ENCODE measurements at places on chromosomes 2 and 18. TPM values are rescaled to one million over a fixed set of nuclear protein-coding genes. Genes with fewer than 3 reads are reported as not detected.

- no peaks in the 10 kb centered on the region for H3K36me3 ChIP-seq
- H3K27me3 ChIP-seq = no peaks in the 10 kb centered on the region
- no peak overlapping the region for H3K4me3 ChIP-seq
- DNase-seq = no peak
- no peak overlapping the region for H3K27ac ChIP-seq
These were observed 123.0 kb upstream of the FANCL start for GRCh38 chr2:58364098-58364497.

GRCh38 chr2:176691471-176691870 lies 422.2 kb downstream of the MTX2 start:
- no peaks in the 10 kb centered on the region for H3K4me1 ChIP-seq
- no peaks in the 10 kb centered on the region for H3K27me3 ChIP-seq
- DNase-seq = no peak
- no peak overlapping the region for H3K4me3 ChIP-seq

The CABYR gene
- total RNA-seq = 0.75 TPM

GRCh38 chr2:161486111-161486510 lies 70.0 kb downstream of the TBR1 start:
- DNase-seq = no peak
- no peaks in the 10 kb centered on the region for H3K27me3 ChIP-seq
- H3K4me1 ChIP-seq = no peaks in the 10 kb centered on the region
- no peak overlapping the region for H3K27ac ChIP-seq
- no peaks in the 10 kb centered on the region for H3K36me3 ChIP-seq

- H3K27ac ChIP-seq = no peak overlapping the region
- H3K4me3 ChIP-seq = no peak overlapping the region
- H3K36me3 ChIP-seq = no peaks in the 10 kb centered on the region
- peak; percentile 39 for DNase-seq
- H3K4me1 ChIP-seq = peaks cover 7% of the 10 kb centered on the region
- H3K27me3 ChIP-seq = no peaks in the 10 kb centered on the region
These were observed 56.1 kb downstream of the SF3B1 start for GRCh38 chr2:197378494-197379307.

The FIGN gene
- not detected for total RNA-seq

DNA sequence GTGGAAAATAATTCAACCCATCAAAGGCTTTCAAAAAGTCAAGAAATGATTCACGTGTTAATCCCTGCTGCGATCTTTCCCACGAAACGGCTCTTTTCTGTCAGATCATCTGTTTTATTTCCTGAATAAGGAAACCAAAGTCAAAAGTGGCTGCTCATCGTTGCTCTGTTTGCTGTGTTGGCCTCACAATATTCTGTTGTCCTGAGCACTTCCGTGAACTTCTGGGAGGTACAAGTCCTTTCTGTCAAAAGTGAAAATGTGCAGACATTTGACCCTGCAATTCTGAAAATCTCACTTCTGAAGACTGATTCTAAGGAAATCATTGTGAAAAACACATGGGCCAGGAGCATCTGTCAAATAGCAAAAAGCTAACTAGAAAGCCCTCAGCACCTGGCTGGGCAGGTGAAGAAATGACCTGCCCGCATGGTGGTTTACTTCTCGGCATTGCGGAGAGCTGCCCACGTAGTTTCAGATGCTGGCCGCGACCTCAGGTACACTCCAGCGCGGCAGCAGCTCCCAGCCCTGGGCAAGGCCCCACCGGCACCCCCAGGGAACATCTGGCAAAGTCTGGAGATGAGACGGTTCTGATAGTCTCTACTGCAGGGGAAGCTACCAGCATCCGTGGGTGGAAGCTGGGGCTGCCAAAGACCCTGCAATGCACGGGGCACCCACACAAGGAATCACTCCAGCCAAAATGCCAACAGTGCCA lies 31.9 kb upstream of the GPC1 start:
- H3K4me3 ChIP-seq = peak overlapping the region; percentile 30
- peaks cover 20% of the 10 kb centered on the region for H3K4me1 ChIP-seq
- no peak for DNase-seq
- no peaks in the 10 kb centered on the region for H3K36me3 ChIP-seq
- H3K27ac ChIP-seq = no peak overlapping the region

DNA sequence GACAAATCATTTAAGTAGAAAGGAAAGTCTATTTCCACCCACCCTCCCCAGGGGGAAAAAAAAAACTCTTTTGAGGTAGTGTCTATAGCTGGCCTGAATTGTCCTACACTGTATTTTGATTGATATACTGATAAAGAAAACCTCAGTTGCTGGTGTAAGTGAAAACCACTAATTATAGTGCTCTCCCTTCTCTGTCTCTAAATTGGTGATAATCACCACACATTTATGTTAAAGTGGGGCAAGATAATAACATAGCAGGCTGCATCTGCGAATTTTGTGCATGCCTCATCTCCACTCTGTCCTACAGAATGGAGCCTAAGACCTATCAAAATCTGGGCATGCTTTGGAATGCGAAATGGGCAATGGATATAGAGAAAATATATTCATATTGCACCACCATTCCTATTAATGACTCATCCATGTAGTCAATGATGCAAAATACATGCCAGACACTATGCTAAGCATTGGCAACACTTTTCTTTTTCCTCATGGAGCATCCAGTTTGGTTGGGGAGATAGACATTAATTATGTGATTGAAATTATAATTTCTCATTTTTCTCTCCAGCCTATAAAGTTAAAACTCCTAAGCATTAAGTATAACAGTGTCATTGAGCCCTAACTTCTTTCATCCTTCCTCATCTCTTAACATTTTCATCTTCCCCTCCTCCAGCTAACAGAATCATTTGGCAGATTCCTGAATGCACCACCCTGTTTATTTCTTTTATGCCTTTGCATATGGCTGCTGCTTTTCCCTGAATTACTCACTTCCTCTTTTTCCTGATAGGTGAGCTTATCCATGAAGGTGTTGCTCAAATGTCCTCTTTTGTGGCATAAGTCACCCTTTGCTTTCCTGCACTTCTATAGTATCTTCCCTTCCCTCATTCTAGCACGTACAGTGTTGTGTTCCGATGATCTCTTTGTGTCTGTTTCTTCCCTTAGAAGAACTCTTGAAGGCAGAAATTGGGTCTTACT lies 58.2 kb downstream of the SLC9A2 start:
- H3K27ac ChIP-seq = no peak overlapping the region
- H3K4me1 ChIP-seq = no peaks in the 10 kb centered on the region
- no peak for DNase-seq
- H3K4me3 ChIP-seq = no peak overlapping the region

DNA sequence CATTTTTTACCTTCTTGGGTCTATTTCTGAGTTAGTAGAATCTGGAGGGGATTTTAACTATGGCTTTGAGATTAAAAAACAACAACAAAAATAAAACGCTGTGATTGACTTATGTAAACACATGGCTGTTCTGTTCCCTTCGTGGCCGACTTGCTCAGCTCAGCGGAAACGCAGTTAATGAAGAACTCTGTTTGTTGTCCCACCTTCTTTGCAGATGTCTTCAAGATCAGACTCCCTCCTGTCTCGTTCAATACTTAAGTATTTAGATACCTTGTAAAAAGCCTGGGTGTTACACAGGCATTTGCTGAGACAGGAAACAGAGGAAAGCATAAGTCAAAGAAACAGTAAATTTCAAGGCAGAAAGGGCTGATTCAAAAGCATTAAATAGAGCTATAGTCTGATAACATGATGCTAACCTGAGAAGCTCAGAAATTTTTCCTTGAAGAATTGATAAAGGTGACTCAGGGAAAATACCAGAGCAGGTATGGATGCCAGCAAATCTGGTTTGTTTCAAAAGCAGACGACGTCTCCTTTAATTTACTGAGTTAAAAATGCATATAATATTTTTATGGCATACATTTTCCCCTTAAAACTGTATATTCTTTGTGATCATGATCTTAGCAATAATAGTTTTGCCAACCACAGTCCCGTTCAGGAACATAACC lies 21.7 kb upstream of the POLI start:
- peaks cover 8% of the 10 kb centered on the region for H3K4me1 ChIP-seq
- no peak for DNase-seq
- no peaks in the 10 kb centered on the region for H3K27me3 ChIP-seq

DNA sequence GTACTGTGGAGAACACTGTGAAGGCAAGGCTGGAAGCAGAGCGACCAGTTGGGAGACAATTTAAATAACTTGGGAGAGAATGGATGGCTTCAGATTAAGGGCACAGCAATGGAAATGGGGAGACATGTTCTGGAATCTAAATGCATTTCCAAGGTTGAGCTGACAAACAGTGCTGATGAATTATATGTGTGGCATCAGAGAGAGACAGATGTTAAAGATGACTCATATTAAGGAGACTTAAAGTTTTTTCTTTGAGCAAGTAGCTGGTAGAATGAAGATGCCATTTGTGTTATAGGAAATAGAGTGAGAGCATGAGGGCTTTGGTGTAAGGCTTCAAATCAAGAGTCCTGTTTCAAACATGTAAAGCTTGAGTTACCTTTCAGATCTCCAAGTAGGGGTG lies 441.8 kb downstream of the SETBP1 start:
- DNase-seq = no peak
- no peak overlapping the region for H3K27ac ChIP-seq
- no peak overlapping the region for H3K4me3 ChIP-seq
- no peaks in the 10 kb centered on the region for H3K27me3 ChIP-seq
- H3K36me3 ChIP-seq = no peaks in the 10 kb centered on the region

The PUM2 gene
- 94.9 TPM for total RNA-seq

GRCh38 chr2:150028322-150028721 lies 440.7 kb upstream of the MMADHC start:
- H3K27me3 ChIP-seq = no peaks in the 10 kb centered on the region
- H3K4me1 ChIP-seq = no peaks in the 10 kb centered on the region

GRCh38 chr2:230537531-230537976 lies 121.6 kb downstream of the SP100 start:
- H3K27ac ChIP-seq = no peak overlapping the region
- DNase-seq = no peak
- H3K4me1 ChIP-seq = no peaks in the 10 kb centered on the region

DNA sequence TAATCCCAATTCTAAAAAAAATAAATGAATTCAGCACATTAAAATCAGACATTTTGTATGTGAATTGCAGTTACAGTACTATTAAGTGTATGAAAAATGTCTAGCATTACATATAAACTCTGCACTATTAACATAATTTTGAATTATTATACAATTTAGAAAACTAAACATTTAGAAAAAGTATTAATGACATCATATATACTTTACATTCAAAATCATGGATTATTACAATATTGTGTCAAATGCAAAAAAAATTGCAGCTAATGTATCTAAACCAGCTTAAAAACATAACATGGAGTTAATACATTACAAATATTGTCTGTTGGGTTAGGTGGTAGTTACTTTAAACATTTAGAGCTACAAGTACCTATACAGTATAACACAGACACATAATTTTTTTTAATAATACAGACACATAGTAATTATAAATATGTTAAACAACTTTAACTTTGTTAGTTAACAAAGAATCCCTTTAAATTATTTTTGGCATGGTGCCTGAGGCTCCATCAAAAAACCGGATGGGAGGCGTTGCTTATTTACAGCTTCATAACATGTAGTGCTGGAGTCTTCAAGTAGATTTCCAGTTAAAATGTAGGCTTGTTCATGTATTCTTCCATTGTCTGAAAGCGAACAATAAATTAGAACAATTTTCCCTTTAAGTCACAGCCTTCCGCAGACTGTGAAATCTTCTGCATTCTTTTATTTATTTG lies 79.1 kb downstream of the AP1S3 start:
- peaks cover 16% of the 10 kb centered on the region for H3K4me1 ChIP-seq
- no peaks in the 10 kb centered on the region for H3K36me3 ChIP-seq
- no peak for DNase-seq
- no peak overlapping the region for H3K27ac ChIP-seq
- no peak overlapping the region for H3K4me3 ChIP-seq

The MATN3 gene
- total RNA-seq = not detected

DNA sequence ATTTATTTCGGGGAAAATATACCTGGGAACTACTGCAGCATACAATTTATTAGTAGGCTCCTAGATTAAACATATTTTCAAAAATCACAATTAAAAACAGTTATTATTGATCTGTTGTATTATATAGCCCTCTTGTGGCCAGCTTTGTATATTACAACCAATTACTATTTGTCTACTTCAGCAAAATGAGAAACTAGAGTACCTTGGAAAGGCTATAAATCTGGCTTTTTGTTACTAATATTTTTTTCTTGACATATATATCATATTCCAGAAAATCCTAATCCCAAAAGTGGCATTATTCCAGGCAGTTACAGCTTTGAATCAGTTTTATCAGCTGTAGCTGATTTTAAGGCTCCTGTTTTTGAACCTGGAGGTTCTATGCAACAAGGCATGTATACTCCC lies 101.2 kb downstream of the UBR3 start:
- H3K27ac ChIP-seq = no peak overlapping the region
- no peak overlapping the region for H3K4me3 ChIP-seq
- DNase-seq = peak; percentile 61
- H3K4me1 ChIP-seq = no peaks in the 10 kb centered on the region

DNA sequence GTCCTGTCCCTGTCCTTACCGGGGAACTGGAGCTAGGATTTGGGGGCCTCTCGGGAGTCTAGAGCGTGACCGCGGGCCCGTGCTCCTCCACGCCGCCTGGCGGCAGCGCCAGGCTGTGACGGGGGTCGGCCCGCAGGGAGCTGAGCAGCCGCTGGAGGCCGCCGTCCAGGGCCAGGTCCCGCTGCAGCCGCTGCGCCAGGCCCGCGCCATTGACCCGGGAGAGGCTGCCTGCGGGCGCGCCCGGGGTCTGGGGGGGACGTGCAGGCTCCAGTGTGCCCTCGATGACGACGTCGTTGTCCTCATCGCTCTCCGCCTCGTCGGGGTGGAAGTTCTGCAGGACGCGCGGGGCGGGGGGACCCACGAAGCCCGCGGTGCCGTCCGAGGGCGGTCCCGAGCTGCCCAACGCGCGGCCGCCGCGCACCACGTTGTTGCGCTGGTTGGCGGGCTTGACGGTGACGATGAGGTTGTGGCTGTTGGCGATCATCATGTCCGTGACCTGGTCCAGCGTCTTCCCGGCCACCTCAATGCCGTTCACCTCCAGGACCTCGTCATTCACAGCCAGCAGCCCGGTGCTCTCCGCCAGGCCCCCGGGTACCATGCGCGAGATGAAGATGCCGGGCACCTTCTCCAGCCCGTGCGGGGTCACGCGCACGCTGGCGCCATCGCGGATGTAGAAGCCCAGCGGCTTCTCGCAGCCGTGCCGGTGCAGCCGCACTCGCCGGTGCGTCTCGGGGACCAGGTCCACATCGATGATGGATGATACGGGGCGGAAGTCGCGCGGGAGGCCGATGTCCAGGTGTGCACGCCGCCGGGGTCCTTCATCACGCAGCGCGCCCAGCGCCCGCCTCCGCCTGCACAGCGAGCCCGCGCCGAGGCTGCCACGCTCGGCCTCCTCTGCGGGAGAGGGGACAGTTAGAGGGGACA lies 50.9 kb downstream of the ADNP2 start:
- H3K4me3 ChIP-seq = peak overlapping the region; percentile 19
- H3K27ac ChIP-seq = no peak overlapping the region
- H3K27me3 ChIP-seq = peaks cover 31% of the 10 kb centered on the region
- peak; percentile 29 for DNase-seq
- no peaks in the 10 kb centered on the region for H3K4me1 ChIP-seq
- no peaks in the 10 kb centered on the region for H3K36me3 ChIP-seq

GRCh38 chr2:55899881-55900280 lies 23.7 kb downstream of the EFEMP1 start:
- no peak overlapping the region for H3K27ac ChIP-seq
- H3K4me3 ChIP-seq = no peak overlapping the region
- H3K27me3 ChIP-seq = no peaks in the 10 kb centered on the region
- no peaks in the 10 kb centered on the region for H3K4me1 ChIP-seq
- no peaks in the 10 kb centered on the region for H3K36me3 ChIP-seq

GRCh38 chr2:169329688-169330554 lies 32.4 kb downstream of the LRP2 start:
- no peak for DNase-seq
- H3K4me3 ChIP-seq = no peak overlapping the region
- H3K27ac ChIP-seq = no peak overlapping the region
- no peaks in the 10 kb centered on the region for H3K27me3 ChIP-seq

Data from CD4-positive, alpha-beta T cell (primary cell).